ENCODE measurements at places on chromosomes 12 and 14.

GRCh38 chr14:30813216-30813615 is 61.1 kb upstream of the COCH start:
- no peak for DNase-seq

GRCh38 chr12:50637870-50638481 is 125.9 kb upstream of the ATF1 start:
- peak; percentile 72 for DNase-seq

GRCh38 chr12:120830052-120830940 is 73.9 kb downstream of the SPPL3 start:
- DNase-seq = peak; percentile 10

- no peak for DNase-seq
Measured at GRCh38 chr14:94992046-94992445, 165.3 kb downstream of the DICER1 start.

All from A673 (cell line).